ENCODE measurements at places on chromosomes 16 and 17. TPM values are rescaled to one million over a fixed set of nuclear protein-coding genes. Genes with fewer than 3 reads are reported as not detected.

Gene SHBG
- polyA plus RNA-seq: 0.14 TPM

Gene SHISA9
- 0.07 TPM for polyA plus RNA-seq

Gene CES3
- 4.8 TPM for polyA plus RNA-seq

Gene NAGLU
- 17.6 TPM for polyA plus RNA-seq

Gene RBFOX1
- 0.01 TPM for polyA plus RNA-seq

Gene EPX
- polyA plus RNA-seq: not detected

Gene JPH3
- polyA plus RNA-seq: 0.04 TPM

Gene CCL23
- polyA plus RNA-seq: 1.3 TPM

Gene DBNDD1
- polyA plus RNA-seq: 17.9 TPM

Gene OR1F1
- not detected for polyA plus RNA-seq

Gene FOXL1
- polyA plus RNA-seq: 0.11 TPM

Gene PPP1R27
- 0.25 TPM for polyA plus RNA-seq

Gene TEKT1
- polyA plus RNA-seq: not detected

Gene CD68
- 62.4 TPM for polyA plus RNA-seq

Gene ZNF750
- 30.2 TPM for polyA plus RNA-seq

Gene TEX19
- not detected for polyA plus RNA-seq

Gene TAT
- not detected for polyA plus RNA-seq

Gene CASKIN1
- polyA plus RNA-seq: 0.81 TPM

Gene RCVRN
- polyA plus RNA-seq: 0.01 TPM

Gene CLEC18A
- 1.4 TPM for polyA plus RNA-seq

Gene ITGAL
- 2.2 TPM for polyA plus RNA-seq

Gene CD300LB
- polyA plus RNA-seq: 0.06 TPM

Gene GNG13
- polyA plus RNA-seq: not detected

Gene HOXB5
- polyA plus RNA-seq: 0.09 TPM

Gene SMIM36
- polyA plus RNA-seq: not detected

Gene RPRML
- polyA plus RNA-seq: not detected

Gene BEAN1
- polyA plus RNA-seq: 0.73 TPM

Gene RAB11FIP4
- polyA plus RNA-seq: 5.0 TPM

Gene SLC13A2
- 0.02 TPM for polyA plus RNA-seq

Gene KRT9
- polyA plus RNA-seq: 0.24 TPM

Gene ARSG
- 2.8 TPM for polyA plus RNA-seq

Gene SLC35G6
- polyA plus RNA-seq: not detected

Gene SPN
- polyA plus RNA-seq: 1.5 TPM

Gene CES5A
- polyA plus RNA-seq: not detected

Gene LPO
- not detected for polyA plus RNA-seq

Gene ADGRG1
- polyA plus RNA-seq: 30.9 TPM

Gene XYLT1
- polyA plus RNA-seq: 3.0 TPM

Gene HAPSTR1
- polyA plus RNA-seq: 14.2 TPM

Gene PYY
- polyA plus RNA-seq: not detected

Gene CCL11
- polyA plus RNA-seq: 0.29 TPM

Gene LUC7L3
- polyA plus RNA-seq: 80.7 TPM

Gene SDR42E1
- polyA plus RNA-seq: 2.3 TPM

Gene USP43
- 5.8 TPM for polyA plus RNA-seq

Gene MAPT
- 4.5 TPM for polyA plus RNA-seq

Gene CCDC144A
- 0.43 TPM for polyA plus RNA-seq

Gene ALOXE3
- 0.43 TPM for polyA plus RNA-seq

Gene IL32
- polyA plus RNA-seq: 19.0 TPM

Gene COG8
- 13.5 TPM for polyA plus RNA-seq

Gene CA7
- polyA plus RNA-seq: 0.06 TPM

Gene SRSF1
- polyA plus RNA-seq: 80.7 TPM

Gene ETV4
- 4.1 TPM for polyA plus RNA-seq

Gene TBC1D3G
- not detected for polyA plus RNA-seq

Gene CA5A
- not detected for polyA plus RNA-seq

Gene SLC13A5
- polyA plus RNA-seq: 2.1 TPM

Gene CD300LG
- polyA plus RNA-seq: 0.48 TPM

Gene WNK4
- 12.8 TPM for polyA plus RNA-seq
